ENCODE measurements at places on chromosomes 12 and 14.
A peak's percentile ranks its signal among the peaks of the same experiment; 100 is the strongest.

- DNase-seq = peak; percentile 93
- no peaks in the 10 kb centered on the region for H3K27me3 ChIP-seq
- H3K4me3 ChIP-seq = peak overlapping the region; percentile 49
- peaks cover 28% of the 10 kb centered on the region for H3K4me1 ChIP-seq
- no peaks in the 10 kb centered on the region for H3K36me3 ChIP-seq
Observed at GRCh38 chr14:102795060-102795925, 18.0 kb downstream of the TRAF3 start.

DNA sequence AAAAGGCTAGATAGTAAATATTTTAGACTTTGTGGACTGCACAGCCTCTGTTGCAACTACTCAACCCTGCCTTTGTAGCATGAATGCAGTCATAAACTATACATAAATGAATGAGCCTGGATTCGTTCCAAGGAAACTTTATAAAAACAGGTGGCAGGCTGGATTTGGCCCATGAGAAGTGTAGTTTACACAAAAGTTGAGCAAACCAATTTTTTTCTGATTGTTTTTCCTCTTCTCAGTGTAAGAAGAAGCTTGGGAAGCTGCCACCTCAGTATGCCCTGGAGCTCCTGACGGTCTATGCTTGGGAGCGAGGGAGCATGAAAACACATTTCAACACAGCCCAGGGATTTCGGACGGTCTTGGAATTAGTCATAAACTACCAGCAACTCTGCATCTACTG is 9.5 kb downstream of the OAS1 start:
- no peak overlapping the region for H3K27ac ChIP-seq
- no peaks in the 10 kb centered on the region for H3K27me3 ChIP-seq
- DNase-seq = no peak

DNA sequence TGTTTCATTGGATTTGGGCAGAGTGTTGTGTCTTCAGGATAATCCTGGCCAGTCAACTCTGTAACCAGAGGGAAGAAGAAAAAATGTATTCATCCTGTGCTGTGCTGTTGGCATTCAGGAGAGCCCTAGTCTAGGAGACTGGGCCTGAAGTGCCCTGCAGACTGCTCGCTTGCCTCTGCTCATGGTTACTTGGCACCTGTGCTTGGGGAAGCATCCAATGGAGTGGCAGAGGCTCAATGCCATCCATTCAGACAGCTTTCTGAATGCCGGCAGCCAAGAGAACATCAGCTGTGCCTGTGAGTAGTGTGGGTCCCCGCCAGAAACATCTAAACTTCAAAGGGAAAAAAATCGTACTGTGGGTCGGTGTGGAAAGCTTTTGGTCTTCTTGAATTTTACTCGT is 124.2 kb downstream of the SRGAP1 start:
- peak overlapping the region; percentile 89 for H3K27ac ChIP-seq
- no peak overlapping the region for H3K4me3 ChIP-seq
- no peaks in the 10 kb centered on the region for H3K36me3 ChIP-seq

- peaks cover 11% of the 10 kb centered on the region for H3K4me1 ChIP-seq
- no peak overlapping the region for H3K27ac ChIP-seq
- H3K27me3 ChIP-seq = no peaks in the 10 kb centered on the region
- DNase-seq = peak; percentile 10
Observed at GRCh38 chr12:32070370-32070769, 36.3 kb upstream of the BICD1 start.

GRCh38 chr12:19778172-19778571 is 338.9 kb downstream of the AEBP2 start:
- no peaks in the 10 kb centered on the region for H3K36me3 ChIP-seq
- H3K27me3 ChIP-seq = no peaks in the 10 kb centered on the region

- no peak overlapping the region for H3K4me3 ChIP-seq
- no peaks in the 10 kb centered on the region for H3K4me1 ChIP-seq
- H3K27me3 ChIP-seq = no peaks in the 10 kb centered on the region
Observed at GRCh38 chr12:66851134-66851533, 172.3 kb upstream of the GRIP1 start.

GRCh38 chr14:64604881-64605280 is 55.1 kb downstream of the PPP1R36 start:
- no peaks in the 10 kb centered on the region for H3K27me3 ChIP-seq
- no peak for DNase-seq
- H3K4me3 ChIP-seq = no peak overlapping the region
- no peaks in the 10 kb centered on the region for H3K4me1 ChIP-seq

DNA sequence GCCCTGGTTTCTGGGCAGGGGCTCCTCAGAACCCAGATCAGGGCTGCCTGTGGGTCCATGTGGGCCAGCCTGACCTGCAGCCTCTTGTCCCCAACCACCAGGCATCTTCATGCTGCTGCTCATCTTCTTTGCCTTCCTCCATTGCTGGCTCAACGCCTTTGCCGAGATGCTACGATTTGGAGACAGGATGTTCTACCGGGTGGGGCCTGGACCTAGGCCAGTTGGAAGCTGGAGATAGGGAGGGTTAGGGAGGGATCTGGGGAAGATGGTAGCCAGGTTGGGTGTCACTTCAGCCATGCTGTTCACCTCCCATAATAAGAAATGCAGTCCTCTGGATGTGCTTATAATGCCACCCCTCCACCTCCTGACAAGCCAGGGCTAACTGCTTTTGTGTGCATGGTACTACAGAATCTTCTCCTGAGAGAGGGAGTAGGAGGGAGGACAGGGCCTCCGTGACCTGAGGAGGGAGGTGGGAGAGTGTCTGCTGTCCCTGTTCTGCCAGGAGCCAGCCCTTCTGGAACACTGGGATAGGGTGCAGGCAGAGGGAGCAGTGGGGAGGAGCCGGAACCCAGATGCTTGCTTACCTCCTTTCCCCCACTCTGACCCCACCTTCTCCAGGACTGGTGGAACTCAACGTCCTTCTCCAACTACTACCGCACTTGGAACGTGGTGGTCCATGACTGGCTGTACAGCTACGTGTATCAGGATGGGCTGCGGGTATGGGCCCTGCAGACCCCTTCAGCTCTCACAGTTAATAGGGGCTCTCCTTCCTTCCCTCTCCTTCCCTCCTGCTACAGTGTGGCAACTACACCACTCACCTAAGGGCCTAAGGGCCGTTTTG is 17.6 kb downstream of the SOAT2 start:
- DNase-seq = no peak
- H3K36me3 ChIP-seq = no peaks in the 10 kb centered on the region
- H3K4me3 ChIP-seq = no peak overlapping the region
- H3K4me1 ChIP-seq = peaks cover 13% of the 10 kb centered on the region
- no peak overlapping the region for H3K27ac ChIP-seq

DNA sequence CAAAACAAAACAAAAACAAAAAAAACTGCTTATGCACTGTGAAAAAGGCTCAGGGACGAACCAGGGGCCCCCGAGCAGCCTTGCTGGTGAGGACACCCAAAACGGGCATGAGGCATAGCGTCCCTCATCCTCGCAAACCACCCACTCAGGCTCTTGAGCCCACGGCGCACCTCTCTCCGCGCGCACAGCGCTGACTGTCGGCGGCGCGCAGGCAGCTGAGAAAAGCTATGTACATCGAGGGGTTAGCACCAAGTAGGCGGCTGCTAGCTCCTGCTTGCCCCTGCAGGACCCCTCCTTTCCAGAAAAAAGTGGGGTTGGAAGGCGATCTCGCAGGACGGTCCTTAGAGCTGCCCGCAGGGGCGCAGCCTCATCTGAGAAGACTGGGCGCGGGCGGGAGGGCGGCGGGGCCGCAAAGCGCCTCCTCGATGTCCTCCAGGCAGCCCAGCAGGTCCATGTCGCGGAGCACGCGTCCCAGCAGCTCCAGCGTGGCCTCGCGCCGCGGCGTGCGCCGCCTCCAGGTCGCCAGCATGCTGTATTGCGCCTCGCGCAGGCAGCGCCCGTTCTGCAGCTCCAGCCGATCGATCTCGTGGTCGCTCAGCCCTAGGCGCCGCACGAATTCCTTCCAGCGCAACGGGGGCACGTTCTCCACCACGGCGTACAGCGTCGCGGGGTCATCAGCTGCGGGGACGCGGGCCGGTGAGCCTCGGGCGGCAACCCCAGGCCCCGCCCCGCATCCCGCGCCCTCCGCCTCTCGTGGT is 12.8 kb downstream of the TNFRSF1A start:
- DNase-seq = no peak
- no peak overlapping the region for H3K4me3 ChIP-seq
- no peaks in the 10 kb centered on the region for H3K27me3 ChIP-seq
- H3K27ac ChIP-seq = no peak overlapping the region
- peaks cover 55% of the 10 kb centered on the region for H3K36me3 ChIP-seq
- peaks cover 45% of the 10 kb centered on the region for H3K4me1 ChIP-seq

GRCh38 chr12:86158956-86159355 is 97.2 kb downstream of the MGAT4C start:
- no peaks in the 10 kb centered on the region for H3K27me3 ChIP-seq
- H3K4me1 ChIP-seq = no peaks in the 10 kb centered on the region
- H3K4me3 ChIP-seq = no peak overlapping the region
- no peaks in the 10 kb centered on the region for H3K36me3 ChIP-seq
- no peak for DNase-seq

DNA sequence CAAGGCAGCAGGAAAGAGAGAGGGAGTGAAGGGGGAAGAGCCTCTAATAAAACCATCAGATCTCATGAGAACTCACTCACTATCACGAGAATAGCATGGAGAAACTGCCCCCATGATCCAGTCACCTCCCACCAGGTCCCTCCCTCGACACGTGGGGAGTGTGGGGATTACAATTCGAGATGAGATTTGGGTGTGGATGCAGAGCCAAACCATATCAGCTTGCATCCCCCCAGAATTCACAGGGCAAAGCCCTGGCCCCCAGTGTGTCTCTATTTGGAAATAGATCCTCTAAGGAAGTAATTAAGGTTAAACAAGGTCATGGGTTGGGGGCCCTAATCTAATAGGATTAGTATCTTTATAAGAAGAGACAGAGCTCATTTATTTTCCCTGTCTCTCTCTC is 56.1 kb upstream of the TCL1A start:
- DNase-seq = no peak
- H3K4me1 ChIP-seq = no peaks in the 10 kb centered on the region
- no peaks in the 10 kb centered on the region for H3K36me3 ChIP-seq
- H3K27ac ChIP-seq = no peak overlapping the region
- no peak overlapping the region for H3K4me3 ChIP-seq
- peaks cover 5% of the 10 kb centered on the region for H3K27me3 ChIP-seq

Data from GM23248 (cell line).